IPS DF 6.9 (cell line): ENCODE measurements at places on chromosomes 1 and 21.

DNA sequence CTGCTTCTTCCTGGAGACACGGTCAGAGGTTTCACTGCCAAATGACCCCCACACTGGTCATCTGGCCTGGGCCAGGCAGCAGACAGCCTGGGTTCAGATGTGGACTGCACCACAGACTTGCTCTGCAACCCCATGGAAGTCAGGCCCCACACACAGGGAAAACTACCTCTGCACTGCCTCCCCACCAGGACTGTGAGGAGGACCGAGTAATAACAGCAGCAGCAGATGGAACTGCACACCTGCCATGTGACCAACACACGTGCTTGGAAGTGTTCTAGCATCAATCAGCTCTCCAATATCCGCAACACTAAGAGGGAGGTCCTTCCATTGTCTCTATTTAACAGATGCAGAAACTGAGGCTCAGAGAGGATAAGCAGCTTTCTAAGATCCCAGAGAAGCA lies 51.4 kb downstream of the SLC9A1 start:
- DNase-seq, result no peak

- DNase-seq, result no peak
Observed at GRCh38 chr21:32587651-32588050, 2.3 kb upstream of the TCP10L start.

- DNase-seq, result no peak
Observed at GRCh38 chr1:62457955-62458354, 21.1 kb downstream of the USP1 start.

- no peak for DNase-seq
Observed at GRCh38 chr1:217983051-217983375, 302.1 kb upstream of the RRP15 start.

DNA sequence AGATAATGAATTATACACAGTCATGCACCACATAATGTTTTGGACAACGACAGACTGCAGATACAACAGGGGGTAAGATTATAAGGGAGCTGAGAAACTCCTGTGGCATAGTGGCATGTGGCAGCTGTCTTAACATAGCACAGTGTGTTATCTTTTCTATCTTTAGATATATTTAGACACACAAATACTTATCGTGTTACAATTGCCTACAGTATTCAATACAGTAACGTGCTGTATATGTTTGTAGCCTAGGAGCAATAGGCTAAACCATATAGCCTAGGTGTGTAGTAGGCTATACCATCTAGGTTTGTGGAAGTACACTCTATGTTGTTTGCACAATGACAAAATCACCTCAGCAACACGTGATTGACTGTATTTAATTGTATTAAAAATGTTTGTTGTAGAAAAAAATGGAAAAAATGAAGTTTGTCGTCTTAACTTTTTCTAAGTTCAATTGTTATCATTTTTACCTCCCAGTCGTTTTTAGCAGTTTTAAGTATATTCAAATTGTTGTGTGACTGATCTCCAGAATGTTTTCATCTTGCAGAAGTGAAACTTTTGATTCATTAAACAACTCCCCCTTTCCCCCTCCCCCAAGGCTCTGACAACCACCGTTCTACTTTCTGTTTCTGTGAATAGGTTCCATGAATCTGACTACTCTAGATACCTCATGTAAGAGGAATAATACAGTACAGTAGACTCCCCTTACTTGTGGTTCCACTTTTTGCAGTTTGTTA lies 351.0 kb upstream of the B3GALT2 start:
- no peak for DNase-seq

DNA sequence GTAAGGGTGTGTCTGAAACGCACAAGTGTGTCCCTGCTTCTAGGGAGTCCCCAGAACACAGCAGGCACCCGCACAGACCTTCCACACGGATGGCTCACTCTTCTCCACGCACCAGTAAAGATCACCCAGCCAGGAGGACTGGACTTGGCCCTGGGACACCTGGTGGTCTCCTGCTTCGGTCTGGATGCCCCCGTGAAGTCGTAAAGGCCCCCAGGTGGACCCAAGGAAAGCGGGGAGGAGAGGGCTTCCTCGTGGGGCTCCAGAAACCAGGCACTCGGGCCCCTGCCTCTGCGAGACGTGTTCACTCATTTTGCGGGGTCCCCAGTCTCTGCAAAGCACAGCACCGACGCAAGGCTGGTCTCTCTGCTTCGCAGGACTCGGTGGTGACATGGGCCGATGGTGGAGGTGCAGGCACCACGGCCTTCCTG lies 20.2 kb upstream of the COL6A2 start:
- no peak for DNase-seq

GRCh38 chr1:95627244-95627643 lies 393.2 kb downstream of the RWDD3 start:
- DNase-seq, result no peak

DNA sequence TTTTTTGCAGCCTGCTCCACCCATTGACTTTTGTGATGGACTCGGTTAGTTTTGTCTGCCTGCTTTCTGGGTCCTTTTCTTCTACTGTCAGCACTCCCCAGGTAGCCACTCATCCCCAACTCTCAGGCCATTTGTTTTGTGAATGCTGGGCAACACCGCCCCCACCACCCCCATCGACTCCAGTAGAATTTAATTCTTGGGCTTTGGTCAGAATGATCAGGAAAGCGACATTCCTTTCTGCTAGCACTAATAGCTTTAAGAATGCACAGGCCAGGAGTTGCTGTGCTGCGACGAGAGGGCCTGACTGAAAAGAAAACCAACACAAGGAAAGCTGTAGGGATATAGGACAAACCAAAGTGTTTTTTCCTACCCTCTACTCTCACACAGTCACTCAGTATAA lies 144.4 kb downstream of the CDC7 start:
- DNase-seq, result peak; percentile 7

DNA sequence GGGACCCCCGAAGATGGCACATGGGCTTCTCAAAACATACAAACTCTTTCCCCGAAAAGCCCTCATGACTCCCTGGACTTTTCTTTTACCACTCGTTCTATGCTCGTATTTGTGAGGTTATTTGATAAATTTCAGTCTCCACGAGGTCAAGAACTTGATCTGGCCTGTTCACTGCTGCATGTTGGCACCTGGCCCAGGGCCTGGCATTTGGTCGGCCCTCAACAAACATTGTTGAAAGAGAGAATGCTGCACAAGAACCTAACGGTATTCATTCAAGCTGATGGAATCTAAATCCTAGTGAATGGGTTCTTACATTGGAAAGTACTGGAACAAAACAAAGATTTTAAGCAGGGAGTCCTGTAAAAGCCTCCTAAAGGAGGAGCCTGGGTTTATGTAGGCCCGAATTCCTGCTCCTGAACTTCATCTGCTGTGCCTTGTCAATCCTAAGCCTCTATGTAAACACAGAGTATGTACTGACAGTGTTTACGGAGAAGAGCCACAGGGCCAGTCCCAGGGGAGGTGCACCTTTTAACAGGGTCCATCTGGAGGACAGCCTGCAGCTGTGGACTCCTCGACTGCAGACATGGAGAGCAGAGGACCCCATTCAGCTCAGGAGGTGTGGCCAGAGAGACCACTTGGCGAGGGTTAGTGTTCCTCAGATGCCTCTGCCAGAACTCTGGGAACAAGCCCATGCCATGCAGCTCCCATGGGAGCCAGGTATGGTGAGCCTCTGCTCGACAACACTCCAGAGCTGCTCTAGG lies 46.9 kb downstream of the L1TD1 start:
- no peak for DNase-seq

DNA sequence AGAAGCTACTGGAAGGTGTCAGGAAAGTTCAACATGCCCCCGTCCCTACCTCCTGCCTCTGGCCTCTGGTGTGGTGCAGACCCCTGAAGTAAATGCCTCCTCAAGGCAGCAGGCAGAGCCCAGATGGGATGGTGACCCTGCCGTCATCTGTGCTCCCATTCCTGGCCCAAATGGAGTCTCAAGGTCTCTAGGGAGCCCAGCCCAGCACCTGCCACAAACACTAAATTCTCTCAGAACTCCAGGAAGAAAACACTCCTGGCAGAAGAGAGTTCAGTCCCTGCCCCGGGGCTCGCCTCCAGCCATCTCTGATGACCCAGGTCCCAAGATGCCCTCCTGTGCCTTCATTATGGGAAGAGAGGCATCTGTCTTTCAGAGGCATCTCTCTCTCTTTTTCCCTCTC lies 261.6 kb upstream of the TMEM51 start:
- DNase-seq, result no peak

DNA sequence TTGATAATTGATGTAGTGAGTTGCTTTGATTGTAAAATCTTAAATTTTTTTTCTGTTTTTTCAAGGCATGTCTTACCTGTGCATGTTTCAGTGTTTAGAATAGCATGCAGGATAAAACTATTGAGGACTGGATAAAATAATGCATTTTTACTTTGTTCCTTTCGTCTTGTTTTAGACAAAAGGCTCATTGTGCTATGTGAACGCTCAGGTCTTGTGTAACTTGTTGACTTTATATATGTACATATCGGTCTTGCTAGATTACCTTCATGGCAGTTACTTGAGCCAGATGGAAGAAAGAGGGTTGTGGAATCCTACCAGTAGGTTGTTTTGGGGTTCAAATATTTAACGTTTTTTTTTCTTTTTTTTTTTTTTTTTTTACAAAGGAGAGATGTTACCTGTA lies 7.0 kb downstream of the NFIA start:
- DNase-seq, result no peak

DNA sequence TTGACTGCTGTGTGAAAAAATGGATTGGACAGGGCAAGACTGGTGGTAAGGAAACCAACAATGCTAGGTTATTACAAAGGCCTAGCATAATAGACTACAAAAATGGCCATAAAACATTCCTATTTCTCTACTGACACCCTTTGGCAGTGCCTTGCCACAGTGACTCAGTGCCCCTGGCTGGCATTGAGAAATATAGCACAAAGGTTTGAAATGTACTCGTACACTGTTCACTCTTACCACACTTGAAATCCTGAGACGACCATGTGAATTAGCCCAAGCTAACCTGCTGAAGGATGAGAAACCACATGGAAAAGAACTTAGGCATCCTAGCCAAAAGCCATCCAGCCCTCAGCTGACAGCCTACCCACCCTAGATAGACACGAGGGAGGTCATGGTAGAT lies 149.8 kb upstream of the PALMD start:
- no peak for DNase-seq

- no peak for DNase-seq
Observed at GRCh38 chr1:193085263-193085662, 20.0 kb downstream of the GLRX2 start.

- no peak for DNase-seq
Observed at GRCh38 chr1:65254320-65255034, 54.9 kb upstream of the DNAJC6 start.

- DNase-seq, result no peak
Observed at GRCh38 chr1:230114237-230114651, 47.2 kb downstream of the GALNT2 start.

DNA sequence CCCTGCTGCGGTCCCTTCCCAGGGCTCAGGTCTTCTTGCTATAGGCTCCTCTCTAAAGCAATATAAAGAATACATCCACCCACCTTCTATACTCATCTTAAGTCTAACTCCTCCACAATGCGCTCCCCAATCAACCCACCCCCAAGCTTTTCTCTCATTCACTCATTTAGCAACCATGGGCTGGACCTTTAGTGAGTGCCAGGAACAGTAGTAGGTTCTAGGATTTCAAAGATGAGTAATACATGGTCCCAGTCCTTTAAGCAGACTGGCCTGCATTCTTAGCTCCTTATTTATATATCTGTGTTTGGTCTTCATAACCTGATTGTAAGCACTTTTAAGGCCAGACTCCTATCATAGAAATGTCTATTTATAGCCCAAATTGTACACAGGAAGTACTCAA lies 5.9 kb downstream of the CAMK1G start:
- no peak for DNase-seq

DNA sequence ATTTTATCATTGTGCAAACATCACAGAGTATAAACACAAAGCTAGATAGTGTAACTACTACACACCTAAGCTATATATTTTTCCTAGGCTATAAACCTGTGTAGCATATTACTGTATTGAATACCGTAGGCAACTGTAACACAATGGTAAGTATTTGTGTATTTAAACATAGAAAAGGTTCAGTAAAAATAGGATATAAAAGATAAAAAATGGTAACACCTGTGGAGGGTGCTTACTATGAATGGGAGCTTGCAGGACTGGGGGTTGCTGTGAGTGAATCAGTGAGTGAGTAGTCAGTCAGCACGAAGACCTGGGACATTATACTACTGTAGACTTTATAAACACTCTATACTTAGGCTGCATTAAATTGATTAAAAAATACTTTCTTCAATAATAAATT lies 4.1 kb downstream of the DTL start:
- DNase-seq, result no peak

GRCh38 chr1:245258271-245258920 lies 103.6 kb downstream of the KIF26B start:
- DNase-seq, result no peak

GRCh38 chr1:155168456-155169210 lies 4.5 kb downstream of the KRTCAP2 start:
- DNase-seq, result no peak

DNA sequence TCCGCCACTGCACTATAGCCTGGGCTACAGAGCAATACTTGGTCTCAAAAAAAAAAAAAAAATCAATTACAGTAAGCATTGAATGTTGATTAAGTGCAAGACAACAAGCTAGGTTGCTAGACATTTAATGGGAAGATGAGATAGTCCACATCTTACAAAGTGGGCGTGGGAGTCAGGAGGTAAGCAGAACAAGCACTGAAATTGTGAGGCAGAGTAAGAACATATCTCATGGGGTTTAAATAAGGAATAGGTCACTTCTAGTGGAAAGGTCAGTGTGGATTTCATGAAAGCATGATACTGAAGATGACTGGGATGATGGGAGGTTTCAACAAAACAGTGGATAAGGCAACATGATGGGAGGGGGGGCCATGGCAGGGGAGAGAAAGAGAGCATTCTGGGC lies 1.9 kb upstream of the OLFML2B start:
- DNase-seq, result no peak

DNA sequence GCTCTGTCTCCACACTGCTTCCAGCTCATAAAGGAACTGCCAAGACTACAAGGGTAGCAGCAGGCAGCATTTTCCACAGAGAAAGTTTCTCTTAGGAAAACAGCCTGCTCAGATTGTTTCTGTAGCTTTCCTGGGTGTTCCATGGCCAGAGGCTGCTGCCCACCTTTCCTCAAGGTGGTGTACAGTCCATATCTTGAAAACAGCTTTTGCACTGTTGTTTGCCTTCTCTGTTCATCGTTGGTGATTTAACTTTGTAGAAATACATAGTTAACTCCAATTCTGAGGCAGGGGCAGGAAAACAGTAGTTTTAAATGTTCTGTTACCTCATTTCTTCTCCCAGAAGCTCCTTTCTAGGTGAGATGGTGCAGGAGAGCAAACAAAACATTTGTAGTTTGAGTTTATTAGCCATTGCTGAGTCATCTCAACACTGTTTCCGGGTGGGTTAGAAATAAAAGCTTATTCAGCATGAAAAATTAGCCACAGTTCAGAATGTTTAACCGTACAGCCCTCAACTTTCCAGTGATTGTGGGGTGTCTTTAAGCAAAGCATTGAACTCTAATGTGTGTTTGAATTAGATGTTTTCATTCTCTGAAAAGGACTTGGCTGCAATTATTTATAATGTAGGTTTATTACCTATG lies 41.7 kb downstream of the DIP2A start:
- DNase-seq, result no peak
